ENCODE measurements at places on chromosomes 13 and 19.

- peak; percentile 25 for DNase-seq
These were observed 141.3 kb upstream of the HTR2A start for GRCh38 chr13:47038188-47038587.

GRCh38 chr13:31278869-31279268 is 79.1 kb downstream of the B3GLCT start:
- no peak for DNase-seq

- DNase-seq = peak; percentile 36
These were observed 46.3 kb downstream of the CCNE1 start for GRCh38 chr19:29858000-29858596.

DNA sequence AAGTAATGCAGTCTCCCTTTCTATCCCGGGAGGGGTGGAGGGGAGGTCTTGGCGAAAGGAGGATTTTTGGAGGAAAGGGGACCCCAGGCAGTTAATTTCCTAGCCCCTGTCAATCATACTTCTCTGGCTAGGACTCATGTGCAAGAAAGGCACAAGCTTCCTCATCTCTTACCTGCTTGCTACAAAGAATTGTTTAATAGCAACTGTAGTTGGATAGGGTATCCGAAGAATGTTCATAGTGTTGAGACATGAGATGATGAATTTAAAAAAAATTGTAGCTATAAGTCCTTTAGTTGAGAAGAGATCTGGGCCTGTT is 525 bp downstream of the BORA start:
- DNase-seq = no peak

- DNase-seq = no peak
These were observed 112.3 kb upstream of the KLF12 start for GRCh38 chr13:74246487-74246886.

- DNase-seq = peak; percentile 45
These were observed 1.1 kb downstream of the WTIP start for GRCh38 chr19:34482380-34483250.

DNA sequence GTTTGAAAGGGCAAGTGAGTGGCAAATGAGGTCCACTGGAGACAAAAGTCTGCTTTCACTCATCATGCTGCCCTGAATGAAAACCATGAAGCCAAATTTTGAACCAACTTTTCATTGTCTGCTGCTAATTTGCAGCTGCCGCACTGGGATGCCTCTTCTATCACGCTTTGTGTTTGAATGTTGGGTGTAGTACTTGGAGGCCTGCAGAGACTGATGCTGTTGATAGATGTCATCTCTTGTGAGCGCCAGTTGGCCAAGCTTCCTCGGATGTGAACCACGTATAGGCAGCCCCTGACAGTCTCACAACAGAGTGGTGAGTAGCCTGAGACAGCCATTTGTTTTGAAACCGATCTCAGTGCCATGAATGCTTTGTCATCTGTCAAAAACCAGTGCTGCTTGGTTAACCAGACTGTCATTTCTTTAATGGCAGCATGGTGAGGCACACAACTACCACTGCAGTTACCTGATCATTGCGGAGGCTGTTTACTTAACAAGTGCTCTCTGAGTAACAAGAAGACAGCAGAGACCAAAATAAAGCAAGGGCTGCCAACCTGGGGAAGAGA is 31.2 kb upstream of the SLC10A2 start:
- DNase-seq = no peak

GRCh38 chr13:34863360-34864135 is 78.5 kb upstream of the NBEA start:
- DNase-seq = peak; percentile 95

DNA sequence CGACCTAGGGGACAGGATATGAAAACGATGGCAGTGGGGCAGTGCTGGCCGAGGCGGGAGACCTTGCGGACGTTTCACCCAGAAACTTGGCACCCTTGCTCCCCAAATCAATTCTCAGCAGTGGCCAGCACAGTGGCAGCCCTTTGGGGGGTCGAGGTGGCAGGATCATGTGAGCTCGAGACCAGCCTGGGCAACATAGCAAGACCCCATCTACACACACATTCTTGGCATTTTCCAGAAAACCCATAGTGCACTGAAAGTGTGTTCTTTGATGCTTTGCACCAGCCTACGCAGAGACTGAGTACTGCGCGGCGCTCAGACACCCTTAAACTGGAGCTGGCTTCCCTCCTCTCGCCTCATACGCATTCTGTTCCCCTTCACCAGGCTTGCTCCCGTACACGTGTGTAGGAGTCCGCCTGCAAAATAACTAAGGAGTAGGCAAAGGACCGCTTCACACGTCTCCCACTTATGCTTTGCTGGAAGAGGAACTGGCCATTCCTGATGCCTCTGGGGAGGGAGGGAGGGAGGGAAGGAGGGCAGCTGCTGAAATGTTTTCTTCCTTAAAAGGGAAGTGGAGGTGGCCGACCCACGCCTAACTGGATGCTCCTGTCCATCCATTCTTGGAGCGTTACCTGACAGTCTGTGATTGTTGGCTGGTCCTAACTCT is 23.5 kb upstream of the MIER2 start:
- DNase-seq = no peak

DNA sequence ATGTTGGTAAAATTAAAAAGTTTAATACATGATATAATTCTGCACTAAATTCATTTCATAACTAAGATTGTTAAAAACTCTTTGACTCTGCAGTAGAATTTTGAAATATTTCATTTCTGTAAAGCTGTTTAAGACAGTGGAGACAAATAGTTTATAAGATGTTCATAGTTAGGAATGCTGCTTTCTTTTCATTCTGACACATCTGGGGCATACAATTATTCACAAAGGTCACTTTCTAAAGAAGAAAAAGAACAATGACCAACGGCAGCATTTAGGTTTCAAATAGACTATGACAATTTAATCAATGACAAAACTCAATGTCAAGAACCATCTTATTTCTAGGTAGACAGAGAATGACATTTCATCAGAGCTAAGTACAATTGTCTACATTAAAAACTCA is 1422.1 kb downstream of the PCDH9 start:
- peak; percentile 36 for DNase-seq

DNA sequence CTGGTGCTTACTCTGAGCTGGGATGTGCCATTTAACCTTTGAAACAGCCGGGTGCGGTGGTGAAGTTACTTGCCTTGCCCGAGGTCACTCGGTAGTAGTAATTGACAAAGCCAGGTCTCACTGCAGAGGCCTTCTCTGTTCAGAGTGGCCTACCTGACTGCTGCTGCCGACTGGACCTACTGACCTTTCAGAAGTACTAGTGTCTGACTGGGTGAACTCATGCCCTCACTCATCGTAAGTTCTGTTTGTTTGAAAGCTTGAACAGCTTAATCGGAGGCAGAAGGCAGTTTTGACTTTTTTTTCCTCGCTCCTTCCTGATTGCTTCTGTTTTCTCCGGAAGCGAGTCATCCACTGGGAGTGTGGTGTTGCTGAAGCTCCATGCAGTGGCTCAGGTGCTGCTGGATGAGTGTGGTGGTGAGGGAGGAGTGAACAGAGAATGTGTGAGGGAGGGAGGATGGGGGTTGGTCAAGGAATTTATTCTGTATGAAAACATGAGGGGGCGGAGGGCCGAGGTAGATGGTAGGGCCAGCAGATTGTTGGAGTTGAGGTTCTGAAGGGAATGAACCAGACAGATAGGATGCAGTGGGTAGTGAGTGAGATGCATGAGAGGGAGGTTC is 2.7 kb downstream of the SPINT2 start:
- DNase-seq = peak; percentile 92

DNA sequence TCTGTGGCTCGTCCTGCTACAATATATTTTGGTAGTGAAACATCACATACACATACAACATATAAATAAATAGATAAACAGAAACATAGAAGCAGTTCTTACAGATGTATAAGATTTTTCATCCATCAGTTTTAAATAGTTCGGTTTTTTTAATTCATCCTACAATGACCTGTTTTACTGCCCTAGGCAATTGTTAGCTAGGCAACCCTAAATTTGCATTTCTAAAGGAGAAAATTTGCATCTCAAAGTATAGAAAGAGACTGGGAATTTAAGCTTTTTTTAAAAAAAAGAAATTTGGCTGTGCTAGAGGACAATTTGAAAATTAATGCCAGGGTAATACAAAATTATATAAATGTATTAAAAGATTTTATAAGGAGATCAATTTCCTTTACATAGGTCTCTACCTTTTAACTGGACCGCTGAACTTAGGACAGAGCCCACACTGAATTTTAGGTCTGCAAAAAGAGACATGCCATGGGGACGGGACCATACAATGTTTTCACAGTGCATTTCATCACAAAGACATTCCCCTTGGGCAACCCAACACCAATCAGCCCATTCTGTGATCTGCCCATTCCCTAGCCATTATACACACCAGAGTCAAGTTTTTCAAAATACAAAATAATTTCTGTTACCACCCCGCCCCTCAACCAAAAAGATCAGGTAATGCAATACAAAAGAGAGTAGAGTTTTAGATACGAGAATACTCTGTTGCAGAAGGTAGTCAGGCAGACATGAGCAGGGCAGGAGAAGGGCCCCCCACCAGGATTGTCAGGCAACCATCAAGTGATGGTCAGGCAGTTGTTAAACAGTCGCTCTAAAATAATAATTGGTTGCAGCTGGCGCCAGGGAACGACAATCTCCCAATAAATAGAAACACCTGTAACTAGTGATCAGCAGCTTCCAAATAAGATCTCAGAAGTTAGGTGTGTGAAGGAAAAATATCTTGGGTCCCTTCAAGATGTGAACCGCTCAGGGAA is 299.7 kb upstream of the SGCG start:
- no peak for DNase-seq

- DNase-seq = no peak
These were observed 2.8 kb downstream of the MYADM start for GRCh38 chr19:53870485-53870844.

DNA sequence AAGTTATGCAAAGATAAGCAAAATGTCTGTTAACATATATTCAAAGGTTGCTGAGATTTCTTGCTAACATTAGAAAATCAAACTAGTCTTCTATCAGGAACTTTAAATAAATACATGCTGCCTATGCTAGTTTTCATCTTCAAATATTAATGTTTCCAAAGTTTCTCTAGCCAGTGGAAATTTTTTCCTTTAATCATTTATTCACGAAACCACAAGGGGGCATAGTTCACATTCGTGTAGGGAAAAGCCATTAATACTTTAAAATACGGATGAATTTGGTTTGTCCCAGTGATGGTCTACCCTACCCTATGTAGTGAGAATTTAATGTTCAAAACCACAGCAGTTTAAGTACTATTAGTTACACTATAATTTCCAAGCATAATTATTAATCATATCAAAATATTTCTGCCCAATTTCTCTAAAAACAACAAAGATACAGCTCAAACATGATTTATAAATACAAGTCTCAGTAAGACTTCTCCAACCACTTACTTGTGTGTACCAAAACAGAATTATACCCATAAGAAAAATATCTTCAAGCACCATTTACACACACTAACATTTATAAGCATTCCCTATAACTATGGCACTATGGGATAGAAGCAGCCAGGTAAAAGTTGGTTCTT is 16.2 kb downstream of the NUFIP1 start:
- DNase-seq = peak; percentile 31
